ENCODE measurements at places on chromosomes 3 and 15.

DNA sequence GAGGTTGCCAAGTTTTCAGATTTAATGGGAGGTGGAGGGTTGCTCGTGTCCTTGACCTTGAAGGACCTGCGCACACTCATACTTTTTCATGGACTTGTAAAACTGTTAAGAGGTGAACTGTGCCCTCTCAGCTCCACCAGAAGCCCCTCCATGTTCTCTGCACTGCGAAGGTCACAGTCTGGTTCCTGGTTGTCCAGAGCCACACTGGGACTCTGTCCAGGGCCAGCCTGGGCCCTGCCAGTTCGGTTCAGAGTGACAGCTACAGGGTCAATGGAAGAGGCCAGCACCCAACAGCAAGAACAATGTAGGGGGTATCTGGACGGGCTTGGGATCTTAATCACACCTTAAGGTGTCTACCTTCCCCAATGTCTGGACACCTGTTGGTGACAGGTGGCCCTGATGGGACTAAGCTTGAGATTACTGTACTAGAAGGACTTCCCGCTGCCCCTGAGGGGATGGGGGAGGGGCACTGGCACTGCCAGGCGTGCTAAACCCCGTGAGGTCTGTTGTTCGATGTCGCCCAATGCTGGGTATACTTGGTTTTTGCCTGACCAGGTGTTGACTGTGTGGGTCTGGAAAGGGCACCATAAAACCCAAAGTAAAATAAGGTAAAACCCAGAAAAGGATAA is 34.7 kb downstream of the GRK7 start:
- no peak for DNase-seq

DNA sequence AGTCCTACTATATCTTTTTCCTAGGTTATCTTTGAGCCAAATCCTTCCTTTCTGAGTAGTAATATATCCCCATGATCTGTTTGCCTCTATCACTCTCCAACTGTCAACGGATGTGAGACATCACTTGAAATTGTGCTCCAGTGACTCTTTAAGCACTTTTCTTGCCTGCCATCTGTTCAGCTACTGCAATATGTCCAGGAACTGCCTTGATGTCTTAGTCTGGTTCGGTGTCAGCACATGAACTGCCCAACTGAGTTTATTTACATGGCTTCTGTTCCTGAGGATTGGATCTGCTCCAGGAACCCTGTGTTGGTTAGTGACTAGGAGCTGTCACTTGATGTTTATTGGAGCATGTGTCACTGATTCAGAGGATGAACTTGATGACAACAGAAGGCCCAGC is 116.5 kb downstream of the SLC9A9 start:
- DNase-seq: no peak

GRCh38 chr15:79065361-79065705 is 25.2 kb downstream of the RASGRF1 start:
- no peak for DNase-seq

- no peak for DNase-seq
Measured at GRCh38 chr3:185215873-185216606, 37.8 kb downstream of the EHHADH start.

DNA sequence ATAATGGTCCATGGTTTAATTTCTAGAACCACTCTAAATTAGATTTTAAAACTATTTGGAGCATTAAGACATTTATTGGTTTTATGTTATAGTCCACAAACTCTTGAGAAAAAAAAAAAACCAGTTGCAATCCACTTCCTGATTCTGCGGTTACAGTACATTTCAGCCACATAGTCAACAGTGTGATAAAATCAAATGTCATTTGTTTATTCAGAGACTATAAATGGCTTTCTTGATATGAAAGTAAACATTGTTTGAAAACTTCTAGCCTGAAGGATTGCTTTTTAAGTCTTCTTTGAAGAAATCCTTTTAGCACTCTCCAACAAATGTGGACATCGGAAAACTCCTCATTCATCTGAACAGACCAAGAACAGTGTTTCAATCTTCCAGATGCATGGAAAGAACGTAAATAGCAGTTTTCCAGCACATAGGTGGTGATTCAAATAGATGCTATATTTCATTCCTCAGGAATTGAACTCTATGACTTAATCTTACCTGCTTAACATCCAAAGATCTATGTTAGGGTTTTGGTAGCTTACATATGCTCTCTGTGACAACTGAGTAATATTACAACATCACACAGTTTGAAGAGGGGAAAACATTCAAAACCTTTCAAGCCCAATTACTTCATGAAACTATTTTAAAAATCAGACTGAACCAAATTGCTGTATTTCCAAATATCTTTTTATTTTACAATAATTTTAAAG is 87.8 kb upstream of the UBE2E2 start:
- no peak for DNase-seq

GRCh38 chr3:170228093-170228766 is 6.0 kb downstream of the PRKCI start:
- no peak for DNase-seq

GRCh38 chr3:190346541-190346940 is 24.3 kb upstream of the CLDN1 start:
- DNase-seq: no peak

DNA sequence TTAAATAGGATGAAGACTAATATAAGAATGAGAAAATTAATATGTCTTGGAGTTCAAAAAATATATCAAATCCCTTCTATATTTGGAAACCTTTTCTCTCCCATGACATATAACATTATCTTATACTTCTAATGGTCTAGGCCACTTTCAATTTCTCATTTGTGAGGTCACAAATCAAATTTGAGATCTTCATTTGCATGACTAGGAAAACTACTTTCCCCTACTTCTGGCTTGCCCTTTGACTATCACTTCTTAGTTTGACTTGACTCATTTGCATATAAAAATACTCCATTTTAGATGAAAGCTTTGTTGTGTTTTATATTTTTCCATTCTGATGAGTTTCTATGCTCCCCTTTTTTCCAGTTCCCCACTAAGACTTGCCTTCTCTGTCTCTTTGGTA is 598.6 kb upstream of the TBL1XR1 start:
- DNase-seq: no peak

GRCh38 chr3:37248164-37248563 is 73.8 kb upstream of the LRRFIP2 start:
- DNase-seq: no peak

Data from GM12864 (cell line).